Natural killer cell (primary cell): ENCODE measurements at places on chromosomes 4 and X. TPM values are rescaled to one million over a fixed set of nuclear protein-coding genes. Genes with fewer than 3 reads are reported as not detected.
A peak's percentile ranks its signal among the peaks of the same experiment; 100 is the strongest.

DNA sequence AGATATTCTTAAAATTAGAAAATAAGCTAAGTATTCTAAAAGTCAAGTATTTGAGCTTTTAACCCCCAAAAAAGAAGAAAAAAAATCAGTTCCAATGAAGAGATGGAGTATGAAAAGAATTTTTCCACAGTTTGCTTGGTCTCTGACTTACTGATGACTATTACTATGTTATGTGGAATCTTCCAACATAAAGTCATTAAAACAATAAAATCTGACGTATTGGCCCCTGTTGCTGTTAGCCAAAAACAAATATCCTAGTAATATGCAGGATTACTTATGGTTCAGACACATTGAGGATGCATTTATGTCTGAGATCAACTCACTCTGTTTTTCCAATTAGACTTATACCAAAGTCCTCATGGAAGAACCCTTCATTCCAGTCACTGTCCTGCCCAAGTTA, 517.2 kb upstream of the ADGRL3 start:
- no peak overlapping the region for H3K27ac ChIP-seq
- no peaks in the 10 kb centered on the region for H3K36me3 ChIP-seq
- H3K27me3 ChIP-seq: no peaks in the 10 kb centered on the region
- no peaks in the 10 kb centered on the region for H3K4me1 ChIP-seq
- no peak overlapping the region for H3K4me3 ChIP-seq

DNA sequence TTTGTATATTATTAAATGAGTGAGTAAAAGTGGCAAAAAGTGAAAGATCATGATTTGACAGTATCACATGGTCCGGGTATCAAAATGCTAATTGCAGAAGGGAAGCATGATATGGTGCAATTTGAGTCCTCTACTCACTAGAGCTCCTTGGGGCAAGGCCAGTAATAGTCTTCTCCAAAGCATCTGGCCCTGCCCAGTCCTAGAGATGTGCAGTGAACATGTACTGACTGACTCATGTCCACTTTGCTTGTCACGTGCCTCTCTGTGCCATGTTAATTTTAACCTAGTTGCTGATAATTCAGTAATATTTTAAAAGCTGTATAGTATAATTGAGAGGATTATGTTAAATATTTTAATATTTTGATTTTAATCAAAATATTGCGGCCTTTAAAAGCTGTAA, 54.6 kb upstream of the TENM3 start:
- no peaks in the 10 kb centered on the region for H3K4me1 ChIP-seq
- no peaks in the 10 kb centered on the region for H3K36me3 ChIP-seq
- H3K27ac ChIP-seq: no peak overlapping the region
- DNase-seq: no peak

SLC9B1 gene
- total RNA-seq: 2.1 TPM

GRCh38 chr4:2742823-2743517, 13.2 kb downstream of the TNIP2 start:
- peaks cover 25% of the 10 kb centered on the region for H3K4me1 ChIP-seq
- H3K36me3 ChIP-seq: peaks cover 52% of the 10 kb centered on the region
- no peak overlapping the region for H3K4me3 ChIP-seq
- H3K27ac ChIP-seq: no peak overlapping the region
- DNase-seq: peak; percentile 10

GRCh38 chr4:102825261-102826091, 1.9 kb downstream of the UBE2D3 start:
- H3K27ac ChIP-seq: peak overlapping the region; percentile 99
- peak overlapping the region; percentile 86 for H3K4me3 ChIP-seq
- peaks cover 13% of the 10 kb centered on the region for H3K4me1 ChIP-seq

- H3K27ac ChIP-seq: peak within 1 kb of the TSS; percentile 98
- H3K4me3 ChIP-seq: peak within 1 kb of the TSS; percentile 69
- peaks cover 16% of the 10 kb centered on the region for H3K4me1 ChIP-seq
- H3K27me3 ChIP-seq: no peaks in the 10 kb centered on the region
- DNase-seq: peak; percentile 95
Measured at GRCh38 chr4:158671915-158672806, at the start of gene ETFDH. Gene ETFDH, plus strand, starts transcription at chr4:158672296. Its CDS starts 161 bp downstream, at chr4:158672457.

XAGE1B gene
- total RNA-seq: not detected

DNA sequence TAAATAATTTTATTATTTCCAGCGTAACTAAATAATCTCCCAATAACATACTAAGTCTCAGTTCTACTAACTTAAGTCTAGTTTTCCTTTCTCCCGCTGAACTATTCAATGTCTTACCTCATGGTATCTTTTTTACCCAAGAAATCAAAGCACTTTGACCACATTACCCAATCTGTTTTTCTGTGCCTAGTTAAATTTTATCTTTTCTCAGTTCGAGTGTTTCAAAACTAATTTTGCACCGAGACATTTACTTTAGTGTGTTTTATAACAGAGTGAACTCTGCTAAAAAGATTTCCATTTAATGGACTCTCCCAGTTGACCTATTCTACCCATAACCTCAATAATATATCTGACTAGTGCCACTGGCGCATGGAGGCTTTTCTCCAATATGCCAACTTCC, 67.6 kb upstream of the IRF2 start:
- no peaks in the 10 kb centered on the region for H3K27me3 ChIP-seq
- H3K4me1 ChIP-seq: peaks cover under 1% of the 10 kb centered on the region
- no peaks in the 10 kb centered on the region for H3K36me3 ChIP-seq
- H3K4me3 ChIP-seq: no peak overlapping the region
- DNase-seq: no peak

GRCh38 chr4:161376275-161376674, 787.5 kb downstream of the FSTL5 start:
- H3K4me3 ChIP-seq: no peak overlapping the region
- no peaks in the 10 kb centered on the region for H3K27me3 ChIP-seq
- no peak overlapping the region for H3K27ac ChIP-seq
- H3K36me3 ChIP-seq: no peaks in the 10 kb centered on the region

GRIA2 gene
- not detected for total RNA-seq

SLC34A2 gene
- total RNA-seq: not detected

GRCh38 chrX:153644356-153645125, 2.5 kb upstream of the DUSP9 start:
- no peak overlapping the region for H3K4me3 ChIP-seq
- peaks cover 15% of the 10 kb centered on the region for H3K4me1 ChIP-seq
- no peaks in the 10 kb centered on the region for H3K36me3 ChIP-seq
- DNase-seq: no peak

- H3K36me3 ChIP-seq: no peaks in the 10 kb centered on the region
- H3K4me1 ChIP-seq: no peaks in the 10 kb centered on the region
- H3K27ac ChIP-seq: no peak overlapping the region
- no peaks in the 10 kb centered on the region for H3K27me3 ChIP-seq
- no peak for DNase-seq
Measured at GRCh38 chr4:115396034-115396433, 282.6 kb upstream of the NDST4 start.

- H3K36me3 ChIP-seq: no peaks in the 10 kb centered on the region
- DNase-seq: no peak
- H3K27ac ChIP-seq: no peak overlapping the region
- H3K27me3 ChIP-seq: no peaks in the 10 kb centered on the region
- no peaks in the 10 kb centered on the region for H3K4me1 ChIP-seq
Measured at GRCh38 chr4:19399001-19399400, 852.7 kb upstream of the SLIT2 start.

KLKB1 gene
- 0.95 TPM for total RNA-seq

DNA sequence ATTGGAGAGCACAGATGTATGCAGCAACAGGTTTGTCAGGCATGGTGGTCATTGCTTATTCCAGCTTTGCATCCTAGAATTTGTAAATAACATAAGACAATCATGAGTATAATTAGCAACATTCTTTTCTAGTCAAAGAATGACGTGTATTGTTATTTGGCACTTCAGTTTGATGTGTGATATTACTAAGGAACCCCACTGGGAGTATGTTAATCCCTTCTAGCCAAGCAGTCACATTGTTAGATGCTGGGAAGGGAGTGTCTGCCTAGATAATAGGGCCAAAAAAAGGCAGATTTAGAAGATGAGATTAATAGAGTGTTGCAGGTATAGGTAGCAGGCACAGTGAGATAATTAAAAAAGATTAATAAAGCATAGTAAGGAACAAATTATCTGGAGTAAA, 159.2 kb upstream of the WDFY3 start:
- no peak for DNase-seq
- no peaks in the 10 kb centered on the region for H3K27me3 ChIP-seq
- no peaks in the 10 kb centered on the region for H3K4me1 ChIP-seq
- H3K4me3 ChIP-seq: no peak overlapping the region

GRCh38 chr4:136281307-136281706, 1251.0 kb downstream of the PCDH18 start:
- no peak overlapping the region for H3K4me3 ChIP-seq
- no peaks in the 10 kb centered on the region for H3K27me3 ChIP-seq
- no peaks in the 10 kb centered on the region for H3K4me1 ChIP-seq

DNA sequence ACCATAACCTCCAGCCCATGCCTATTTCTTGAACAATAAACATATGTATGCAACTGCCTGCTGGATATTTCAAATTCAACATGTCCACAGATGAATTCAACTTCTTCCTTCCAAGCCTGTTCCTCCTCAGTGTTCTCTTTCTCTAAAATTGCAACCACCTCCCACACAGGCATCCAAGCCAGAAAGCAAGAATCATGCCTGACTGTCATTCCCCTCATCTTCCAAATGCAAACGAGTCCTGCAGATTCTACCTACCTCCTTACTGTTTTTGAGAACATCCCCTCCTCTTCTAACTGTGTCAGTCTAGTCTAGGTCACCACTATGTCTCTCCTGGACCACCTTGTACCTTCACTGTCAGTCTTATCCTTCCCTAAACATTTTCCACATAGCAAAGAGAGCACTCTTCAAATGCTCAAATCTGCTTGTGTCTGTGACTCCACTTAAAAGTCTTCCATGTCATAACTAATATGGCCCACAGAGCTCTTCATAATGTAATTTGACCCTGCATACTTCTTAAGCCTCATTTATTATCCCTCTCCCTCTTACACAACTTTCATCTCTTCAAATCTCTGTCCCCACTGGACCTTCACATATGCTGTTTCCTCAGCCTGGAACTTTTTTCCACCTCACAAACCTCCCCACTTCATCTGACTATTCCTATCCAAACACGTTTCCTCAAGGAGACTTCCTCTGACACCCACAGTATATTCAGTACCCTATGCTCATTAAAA, 25.7 kb downstream of the MAPK10 start:
- no peak overlapping the region for H3K27ac ChIP-seq
- H3K36me3 ChIP-seq: no peaks in the 10 kb centered on the region
- H3K27me3 ChIP-seq: no peaks in the 10 kb centered on the region
- no peaks in the 10 kb centered on the region for H3K4me1 ChIP-seq

DNA sequence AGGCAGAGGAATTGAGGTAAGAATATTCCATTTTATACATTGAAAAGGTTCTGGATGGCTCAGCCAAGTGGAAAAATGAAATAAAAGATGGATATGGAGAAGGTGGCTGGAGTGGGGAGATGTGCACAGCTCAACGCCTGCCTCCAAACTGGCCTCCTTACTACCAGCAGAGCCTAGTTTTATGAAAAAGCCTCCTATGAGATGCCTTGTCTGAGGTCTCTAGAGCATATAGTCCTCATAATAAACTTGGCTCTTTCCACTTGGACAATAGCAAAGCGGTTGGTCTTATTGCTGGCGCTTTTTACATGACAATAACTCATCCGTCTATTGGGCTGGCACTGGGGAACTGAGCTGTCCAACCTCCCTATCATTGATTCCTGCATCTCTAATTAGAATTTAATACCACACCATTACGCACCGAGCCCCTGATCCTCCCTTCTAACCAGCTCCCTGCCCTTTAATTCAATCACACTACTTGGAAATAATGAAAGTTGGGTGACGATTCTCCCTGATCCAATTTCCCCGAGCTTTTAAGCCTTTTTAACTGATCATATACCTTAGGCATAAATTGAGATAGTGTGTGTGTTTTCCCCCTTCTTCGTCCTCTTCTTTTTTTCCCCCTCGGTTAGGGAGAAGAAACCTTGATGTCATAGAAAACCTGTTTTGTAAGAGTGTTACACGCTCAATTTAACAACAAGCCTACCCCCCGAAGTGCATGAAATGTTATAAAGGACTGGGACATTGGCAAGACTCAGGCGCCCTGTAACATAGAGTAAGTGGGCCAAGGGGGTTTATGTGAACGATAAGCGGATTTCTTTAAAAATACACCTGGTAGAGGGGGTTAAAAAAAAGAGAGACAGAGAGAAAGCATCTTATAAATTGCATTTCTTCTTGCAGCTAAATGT, at the start of gene PHOX2B:
Gene PHOX2B (minus strand): TSS at position 155 of the 905 bp plus-strand sequence. CDS start 115 bp downstream, at position 40.
- H3K27ac ChIP-seq: no peak within 1 kb of the TSS
- no peak within 1 kb of the TSS for H3K4me3 ChIP-seq
- no peaks in the 10 kb centered on the region for H3K4me1 ChIP-seq
- peaks cover 46% of the 10 kb centered on the region for H3K27me3 ChIP-seq
- H3K36me3 ChIP-seq: no peaks in the 10 kb centered on the region

FTSJ1 gene
- total RNA-seq: 62.4 TPM

BEND2 gene
- total RNA-seq: 1.3 TPM

DNA sequence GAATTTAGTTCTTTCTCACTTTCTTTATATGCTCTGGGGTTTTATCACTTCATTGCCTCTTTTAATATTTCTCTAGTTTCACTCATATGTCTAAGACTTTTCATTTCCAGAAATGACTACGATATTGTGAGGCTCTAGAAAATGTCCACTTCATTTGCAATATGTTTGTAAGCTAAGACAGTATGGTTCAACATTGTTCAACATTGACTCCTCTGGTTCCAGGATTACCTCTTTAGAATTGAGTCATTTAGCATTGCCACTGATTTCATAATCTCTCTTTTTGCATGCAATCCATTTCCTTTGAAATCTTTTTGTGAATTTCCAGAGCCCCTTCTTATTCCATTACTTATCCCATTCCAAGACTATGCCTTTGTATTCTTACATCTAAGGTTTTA, 32.3 kb downstream of the BBS12 start:
- no peaks in the 10 kb centered on the region for H3K36me3 ChIP-seq
- no peaks in the 10 kb centered on the region for H3K27me3 ChIP-seq
- no peak overlapping the region for H3K27ac ChIP-seq
- no peak overlapping the region for H3K4me3 ChIP-seq
- peaks cover 12% of the 10 kb centered on the region for H3K4me1 ChIP-seq

MAGEC3 gene
- not detected for total RNA-seq

DNA sequence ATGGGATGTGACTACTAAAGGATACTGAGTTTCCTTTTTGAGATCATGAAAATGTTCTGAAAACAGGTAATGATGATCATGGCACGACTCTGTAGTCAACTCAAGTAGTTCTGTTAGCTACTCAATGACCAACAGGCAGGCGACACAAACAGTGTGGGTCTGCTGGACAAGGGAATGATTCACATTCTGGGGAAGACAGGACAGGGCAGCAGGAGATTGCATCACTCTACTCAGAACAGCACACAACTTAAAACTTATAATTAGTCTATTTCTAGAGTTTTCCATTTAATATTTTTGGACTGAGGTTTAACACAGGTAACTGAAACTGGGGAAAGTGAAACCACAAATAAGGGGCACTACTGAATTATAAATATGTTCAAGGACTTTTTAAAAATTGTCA, 365.2 kb downstream of the PRDM5 start:
- H3K4me3 ChIP-seq: no peak overlapping the region
- H3K4me1 ChIP-seq: no peaks in the 10 kb centered on the region

DNA sequence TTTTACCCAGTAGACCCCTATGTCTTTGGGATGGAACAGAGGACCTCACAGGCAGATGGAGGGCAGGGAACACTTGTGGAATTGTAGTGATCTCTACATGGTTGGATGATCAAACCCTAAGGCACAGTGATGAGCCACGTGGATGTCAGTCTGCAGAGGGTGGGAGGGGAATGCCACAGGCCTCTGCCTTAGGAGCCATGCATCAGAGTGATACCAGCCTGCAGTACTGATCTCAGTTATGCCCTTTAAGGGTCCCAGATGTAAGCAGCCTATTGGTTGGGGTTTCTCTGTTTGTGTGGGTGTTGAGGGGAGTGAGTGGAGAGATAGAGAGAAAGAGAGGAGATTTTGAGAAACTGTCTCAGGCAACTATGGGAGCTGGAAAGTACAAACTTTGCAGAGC, 39.9 kb upstream of the XAGE1B start:
- no peak overlapping the region for H3K4me3 ChIP-seq
- no peak for DNase-seq
- no peaks in the 10 kb centered on the region for H3K4me1 ChIP-seq
- no peaks in the 10 kb centered on the region for H3K27me3 ChIP-seq
- no peak overlapping the region for H3K27ac ChIP-seq
